ENCODE measurements at places on chromosomes 4 and X.

DNA sequence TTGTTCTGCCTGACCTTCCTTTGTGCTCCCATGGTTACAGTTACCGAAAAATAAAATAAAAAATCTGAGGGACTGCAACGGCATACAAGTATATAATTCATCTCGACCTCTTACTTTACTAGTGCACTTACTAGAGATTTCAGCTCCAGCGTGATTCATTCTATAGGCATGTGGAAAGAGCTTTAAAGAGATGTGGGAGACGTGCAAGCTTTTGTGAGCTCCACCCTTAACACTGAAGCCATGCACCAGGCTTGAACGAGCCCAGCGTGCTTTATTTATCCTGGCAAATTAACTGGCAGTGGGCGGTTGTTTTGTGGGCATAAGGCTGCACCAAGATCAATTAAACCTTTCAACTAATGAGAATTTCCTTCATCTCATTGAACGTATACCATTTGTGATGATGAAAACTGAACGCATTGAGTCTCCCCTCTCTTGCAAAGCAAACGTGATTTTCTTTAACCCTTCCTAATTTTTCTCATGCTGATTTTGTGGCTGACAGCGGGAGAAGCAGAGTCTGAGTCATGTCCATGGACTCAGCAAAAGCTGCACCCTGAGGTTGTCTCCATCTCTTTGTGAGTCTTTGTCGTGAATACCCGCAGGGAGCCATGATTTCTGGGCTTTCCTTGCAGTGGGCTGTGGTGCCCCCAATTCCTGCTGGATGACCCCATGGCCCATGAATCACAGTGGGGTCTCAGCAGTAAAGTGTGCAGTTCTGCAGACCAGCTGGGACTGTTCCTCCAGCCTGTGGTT is 60.1 kb downstream of the MXRA5 start:
- DNase-seq: no peak

GRCh38 chr4:19791422-19792123 is 460.1 kb upstream of the SLIT2 start:
- DNase-seq: no peak

DNA sequence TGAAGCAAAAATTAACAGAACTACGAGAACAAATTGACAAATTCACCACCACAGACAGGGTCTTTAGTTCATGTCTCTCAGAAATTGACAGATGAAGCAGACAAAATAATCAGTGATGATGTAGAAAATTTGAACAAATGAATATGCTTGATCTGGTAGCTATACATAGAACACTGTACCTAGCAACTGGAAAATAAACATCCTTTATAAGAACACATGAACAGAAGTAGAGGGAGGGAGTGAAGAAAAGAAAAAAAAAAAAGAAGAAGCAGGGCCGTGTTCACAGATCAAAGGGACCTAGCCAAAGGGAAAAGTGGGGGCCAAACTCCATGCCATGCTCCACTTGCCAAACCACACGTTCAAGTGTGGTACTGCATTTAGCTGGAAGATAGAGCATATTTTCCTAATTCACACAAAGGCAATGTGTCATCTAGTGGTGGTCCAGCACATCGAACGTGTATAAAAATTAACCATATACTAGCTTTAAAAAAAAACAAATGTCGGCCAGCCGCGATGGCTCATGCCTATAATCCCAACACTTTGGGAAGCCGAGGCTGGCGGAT is 5.6 kb upstream of the THOC2 start:
- no peak for DNase-seq

DNA sequence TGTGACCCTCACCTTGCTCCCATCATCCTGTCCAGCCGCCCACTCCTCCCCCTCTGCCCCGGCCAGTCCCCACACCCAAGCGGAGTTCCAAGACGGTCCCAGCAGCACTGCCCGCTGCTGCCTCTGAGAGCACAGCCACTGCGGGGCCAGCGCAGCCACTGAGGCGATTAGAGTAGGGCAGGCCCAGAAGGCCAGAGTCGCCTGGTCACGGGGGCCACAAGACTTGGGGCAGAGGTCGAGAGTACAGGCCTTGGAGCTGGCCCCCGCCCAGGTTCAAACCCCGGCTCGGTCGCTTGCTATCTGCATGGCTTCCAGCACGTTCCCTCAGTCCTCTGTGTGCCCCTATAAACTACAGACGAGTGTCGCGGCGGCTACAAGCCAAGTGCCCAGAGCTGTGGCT is 53.2 kb upstream of the ADRA2C start:
- DNase-seq: no peak

GRCh38 chr4:152321923-152322322 is 214.0 kb downstream of the FBXW7 start:
- DNase-seq: no peak

DNA sequence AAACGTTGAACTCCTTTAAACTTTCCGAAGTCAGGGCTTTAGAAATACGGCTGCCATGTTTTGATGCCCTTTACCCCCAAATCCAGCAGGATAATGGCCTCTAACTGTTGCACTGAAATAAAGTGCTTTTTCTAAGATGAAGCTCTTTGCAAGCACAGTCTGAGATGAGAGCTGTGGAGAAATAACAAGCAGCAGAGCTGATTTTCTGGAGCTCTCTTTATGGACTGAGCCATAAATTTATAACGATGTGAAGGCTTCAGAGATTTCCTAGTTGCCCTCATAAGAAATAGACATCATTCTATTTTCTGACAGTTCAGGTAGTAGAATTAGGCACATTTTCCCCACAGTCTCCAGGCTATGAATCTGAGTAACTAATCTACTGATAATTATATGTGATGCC is 567.3 kb downstream of the PDHA2 start:
- DNase-seq: no peak

DNA sequence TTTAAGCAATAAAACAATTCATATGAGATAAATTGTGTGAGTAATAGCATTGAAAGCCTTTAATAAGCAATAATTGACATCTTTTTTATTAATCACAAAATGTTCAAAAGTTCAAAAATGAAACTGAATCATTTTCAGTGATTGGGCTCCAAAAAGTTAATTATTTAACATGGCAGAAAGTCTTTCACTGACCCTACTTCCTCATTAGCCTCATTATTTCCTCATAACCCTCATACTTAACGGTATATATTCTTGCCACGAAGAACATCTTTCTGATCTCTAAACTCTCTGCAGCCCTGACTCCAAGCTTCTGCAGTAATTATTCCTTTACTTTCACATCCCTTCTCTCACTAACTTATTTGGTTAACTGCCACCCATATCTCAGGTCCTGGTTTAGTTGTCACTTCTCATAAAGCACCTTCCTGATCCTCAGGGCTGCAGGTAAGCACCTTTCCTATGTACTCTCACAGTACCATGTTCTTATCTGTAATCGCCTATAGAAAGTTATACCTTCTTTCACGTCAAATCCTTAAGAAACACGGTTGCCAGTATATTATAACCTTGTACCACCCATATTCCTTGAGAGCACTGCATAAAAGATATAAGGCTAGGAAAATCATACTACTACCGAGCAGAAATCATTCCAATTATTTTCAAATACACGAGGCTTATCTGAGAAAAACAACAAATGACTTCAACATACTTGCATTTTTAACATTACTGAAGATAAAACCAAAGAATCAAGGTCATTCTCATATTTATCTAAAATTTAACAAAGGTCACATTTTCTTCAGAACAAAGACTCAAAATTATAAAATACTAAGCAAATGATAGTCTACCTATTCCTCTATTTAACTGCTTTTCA is 72.2 kb downstream of the PPP3CA start:
- no peak for DNase-seq

GRCh38 chr4:184375027-184375426 is 99.3 kb downstream of the IRF2 start:
- no peak for DNase-seq

- DNase-seq: no peak
Observed at GRCh38 chrX:136630881-136631280, 17.1 kb upstream of the CD40LG start.

GRCh38 chrX:13495232-13495631 is 74.2 kb upstream of the EGFL6 start:
- no peak for DNase-seq

- DNase-seq: no peak
Observed at GRCh38 chr4:28772066-28772465, 1911.4 kb downstream of the STIM2 start.

GRCh38 chr4:82886147-82886942 is 4.6 kb downstream of the SEC31A start:
- no peak for DNase-seq

DNA sequence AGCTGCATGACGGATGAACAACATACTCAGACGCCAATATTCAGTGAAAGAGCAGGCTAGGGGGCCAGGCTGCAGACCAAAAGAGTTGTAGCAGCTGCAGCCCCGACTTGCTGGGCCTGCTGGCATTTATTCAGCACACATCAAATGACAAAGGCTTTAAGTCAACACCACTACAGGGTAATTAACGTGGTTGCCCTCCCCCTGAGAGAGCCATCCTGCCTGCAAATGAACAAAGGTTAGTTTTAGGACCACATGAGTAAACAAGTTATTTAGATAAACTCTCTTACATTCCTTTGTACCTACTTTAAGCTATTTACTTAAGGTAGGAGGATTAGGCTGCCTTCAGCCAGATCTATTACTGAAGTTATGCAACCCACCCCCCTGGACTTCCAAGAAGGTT is 1329.1 kb downstream of the PCDH18 start:
- no peak for DNase-seq

DNA sequence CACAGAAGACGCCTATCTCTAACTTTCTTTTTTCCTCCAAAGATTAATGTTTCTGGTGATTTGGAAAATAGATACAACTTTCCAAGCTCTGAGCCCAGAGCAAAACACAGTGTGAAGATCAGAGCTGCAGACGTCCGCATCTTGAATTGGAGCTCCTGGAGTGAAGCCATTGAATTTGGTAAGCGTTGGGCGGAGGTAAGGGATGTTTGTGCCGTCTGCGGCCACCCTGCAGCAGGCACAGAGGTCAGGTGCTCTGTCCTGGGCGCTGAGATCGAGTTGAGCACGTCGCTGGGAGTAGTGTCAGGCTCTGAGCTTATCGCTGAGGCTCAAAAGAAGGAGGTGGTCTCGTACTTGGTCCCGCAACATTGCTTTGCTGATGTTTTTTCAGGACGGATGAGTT is 31.8 kb downstream of the CSF2RA start:
- DNase-seq: no peak

DNA sequence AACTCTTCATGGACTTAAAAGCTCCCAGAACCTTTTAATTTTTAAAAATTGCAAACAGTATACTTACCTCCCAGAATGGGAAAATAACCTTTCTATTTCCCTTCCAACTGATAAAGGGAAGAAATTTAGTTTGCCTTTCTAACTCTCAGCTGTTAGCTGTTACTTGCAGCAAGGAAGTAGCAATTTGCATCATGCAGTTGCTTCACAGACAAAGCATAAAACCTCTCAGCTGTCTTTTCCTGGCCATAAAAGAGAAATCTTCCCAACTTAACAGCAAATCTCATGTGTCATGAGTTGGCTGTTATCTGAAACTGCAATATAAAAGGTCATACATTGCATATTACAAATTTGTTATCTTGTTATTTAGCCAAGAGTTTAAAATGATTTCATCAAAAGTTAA is 18.4 kb downstream of the C4orf17 start:
- no peak for DNase-seq

GRCh38 chr4:61004651-61005170 is 195.4 kb upstream of the ADGRL3 start:
- DNase-seq: no peak

DNA sequence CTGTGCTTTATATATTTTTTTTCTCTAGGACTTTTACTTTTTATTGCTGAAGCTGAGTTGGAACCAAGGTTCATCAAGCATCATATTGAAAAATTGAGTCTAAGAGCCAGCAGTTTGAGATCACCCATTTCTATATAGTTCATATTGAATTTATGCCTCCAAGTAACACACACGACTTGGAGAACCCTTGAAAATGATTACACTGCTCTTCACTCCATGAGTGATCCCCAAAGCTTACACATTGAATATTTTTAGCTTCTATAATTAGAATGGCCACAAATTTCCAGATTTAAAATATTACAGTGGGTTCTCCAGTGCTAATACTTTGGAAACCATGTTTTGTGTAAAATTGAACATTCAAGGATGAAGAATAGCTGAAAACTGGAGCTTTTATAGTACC is 144.4 kb upstream of the SLC4A4 start:
- DNase-seq: no peak

- DNase-seq: no peak
Observed at GRCh38 chrX:115503099-115503498, 57.9 kb upstream of the PLS3 start.

DNA sequence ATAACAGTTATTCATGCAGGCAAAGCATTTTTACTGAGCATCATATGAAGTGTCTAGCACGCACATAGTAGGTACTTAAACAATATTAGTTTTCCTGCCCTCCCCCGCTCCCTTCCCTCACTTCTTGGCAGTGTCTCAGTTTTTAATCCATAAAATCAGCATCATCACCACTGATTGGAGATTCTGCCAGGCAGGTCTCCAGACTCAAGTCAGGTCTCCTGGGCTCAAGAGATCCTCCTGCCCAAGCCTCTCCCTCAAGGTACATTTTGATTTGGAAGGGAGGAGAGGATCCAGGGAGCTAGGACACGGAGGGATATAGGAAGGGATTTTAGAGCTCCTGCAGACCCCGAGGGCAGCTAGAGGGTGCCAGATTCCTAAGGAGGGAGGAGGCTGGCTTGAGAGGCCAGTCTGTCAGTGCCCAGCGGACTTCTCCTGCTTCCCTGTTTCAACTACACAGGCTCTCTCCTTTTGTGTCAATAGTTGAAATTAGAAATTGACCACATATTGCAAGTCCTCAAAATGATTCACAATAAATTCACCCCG is 4.4 kb upstream of the FAT1 start:
- no peak for DNase-seq

DNA sequence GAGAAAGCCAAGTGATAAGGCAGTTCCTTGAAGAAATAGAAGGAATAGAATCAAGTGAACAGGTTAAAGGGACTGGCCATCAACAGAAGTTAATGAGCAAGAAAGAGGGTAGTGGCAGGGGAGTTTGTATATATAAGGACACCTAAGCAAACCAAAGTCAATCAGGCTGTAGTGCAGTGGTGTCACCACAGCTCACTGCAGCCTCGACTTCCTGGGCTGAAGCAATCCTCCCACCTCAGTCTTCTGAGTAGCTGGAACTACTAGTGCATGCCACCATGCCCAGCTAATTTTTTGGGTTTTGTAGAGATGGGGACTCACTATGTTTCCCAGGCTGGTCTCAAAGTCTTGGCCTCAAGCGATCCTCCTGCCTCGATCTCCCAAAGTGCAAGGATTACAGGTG is 15.9 kb downstream of the ACOT9 start:
- no peak for DNase-seq

DNA sequence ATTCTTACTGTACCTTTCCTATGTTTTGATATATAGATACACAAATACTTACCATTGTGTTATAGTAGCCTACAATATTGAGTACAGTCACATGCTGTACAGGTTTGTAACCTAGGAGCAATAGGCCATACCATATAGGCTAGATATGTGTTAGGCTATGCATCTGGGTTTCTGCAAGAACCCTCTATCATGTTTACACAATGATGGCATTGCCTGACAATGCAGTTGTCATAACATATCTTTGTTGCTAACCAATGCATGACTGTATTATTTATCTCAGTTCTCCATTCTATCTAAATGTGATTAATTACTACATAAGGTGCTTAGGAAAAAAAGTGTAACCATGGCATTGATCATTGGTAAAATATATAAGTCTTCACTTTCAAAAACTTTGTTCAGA is 10.0 kb upstream of the SPCS3 start:
- DNase-seq: no peak

GRCh38 chrX:100648458-100649417 is 4.7 kb downstream of the SRPX2 start:
- no peak for DNase-seq

Measured in stimulated activated CD4-positive, alpha-beta T cell treated with anti-CD3 and anti-CD28 coated beads, Interleukin-15, amount 100 ng/mL, for 1 hour (primary cell).